ENCODE measurements at places on chromosomes 5 and 9.

- no peak for DNase-seq
Observed at GRCh38 chr9:10869687-10870086, 256.9 kb upstream of the PTPRD start.

GRCh38 chr9:10130061-10130675 lies 482.6 kb downstream of the PTPRD start:
- DNase-seq = no peak

GRCh38 chr5:164053123-164053522 lies 547.7 kb downstream of the MAT2B start:
- no peak for DNase-seq

DNA sequence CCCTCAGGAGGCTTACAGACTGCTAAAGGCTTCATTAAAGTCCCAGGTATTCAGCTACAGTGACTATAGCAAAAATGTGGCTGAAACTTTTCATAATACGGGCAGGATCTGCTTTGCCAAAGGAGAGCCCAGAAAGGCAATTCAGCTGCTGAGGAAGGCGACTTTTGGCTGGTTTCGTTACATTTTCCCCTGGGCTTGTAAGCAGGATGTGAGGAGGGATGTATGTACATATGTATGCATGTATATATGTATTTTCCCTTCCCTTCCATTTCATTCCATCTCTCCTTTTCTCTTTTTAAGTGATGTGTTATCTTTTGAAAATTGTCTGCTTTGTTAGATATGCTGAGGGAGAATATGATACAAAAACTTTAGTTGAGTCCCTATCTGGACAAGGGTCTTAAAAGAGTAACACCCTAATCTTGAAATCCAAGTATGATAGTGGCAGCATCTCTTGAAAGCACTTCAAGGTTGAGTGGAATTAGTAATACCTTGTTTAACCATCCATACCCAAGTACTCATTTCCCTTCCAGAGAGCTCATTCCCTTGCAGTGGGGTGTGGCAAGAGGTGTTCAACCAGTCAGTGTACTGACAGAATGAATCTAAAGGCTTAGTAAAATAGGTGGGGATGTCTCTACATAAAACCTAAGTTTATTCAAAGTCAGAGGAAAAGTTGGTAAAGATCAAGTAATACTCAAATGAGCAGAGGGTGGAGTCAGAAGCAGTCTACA lies 28.7 kb downstream of the RAD1 start:
- DNase-seq = no peak

DNA sequence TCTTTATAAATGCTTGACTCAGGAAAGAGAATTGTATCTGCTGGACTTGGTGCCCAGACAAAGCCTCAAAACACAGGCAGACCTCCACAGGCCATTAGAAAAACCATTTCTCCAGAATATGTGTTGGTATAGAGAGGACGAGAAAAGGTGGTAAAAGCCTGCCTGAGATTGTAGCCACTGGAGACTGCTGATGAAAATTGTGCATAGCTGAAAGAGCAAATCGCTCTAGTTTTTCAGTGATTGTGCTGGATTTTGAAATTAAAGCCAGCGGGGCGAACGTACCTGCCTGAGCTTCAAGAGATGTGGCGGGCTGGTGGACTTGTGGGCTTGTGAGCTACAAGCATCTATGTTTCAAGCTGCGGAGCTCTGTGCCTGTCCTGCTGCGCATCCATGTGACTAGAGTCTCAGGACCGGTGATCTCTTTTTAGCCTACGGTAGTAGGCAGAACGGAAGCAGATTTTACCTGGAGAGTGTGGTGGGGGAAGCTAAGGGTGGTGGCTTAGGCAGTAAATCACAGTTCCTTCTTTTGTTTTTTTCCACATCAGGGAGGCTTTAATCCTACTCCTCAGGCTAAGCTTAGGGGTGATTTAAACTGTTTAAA lies 193.6 kb downstream of the SREK1 start:
- no peak for DNase-seq

- no peak for DNase-seq
Observed at GRCh38 chr5:179255527-179256327, 89.5 kb downstream of the ADAMTS2 start.

DNA sequence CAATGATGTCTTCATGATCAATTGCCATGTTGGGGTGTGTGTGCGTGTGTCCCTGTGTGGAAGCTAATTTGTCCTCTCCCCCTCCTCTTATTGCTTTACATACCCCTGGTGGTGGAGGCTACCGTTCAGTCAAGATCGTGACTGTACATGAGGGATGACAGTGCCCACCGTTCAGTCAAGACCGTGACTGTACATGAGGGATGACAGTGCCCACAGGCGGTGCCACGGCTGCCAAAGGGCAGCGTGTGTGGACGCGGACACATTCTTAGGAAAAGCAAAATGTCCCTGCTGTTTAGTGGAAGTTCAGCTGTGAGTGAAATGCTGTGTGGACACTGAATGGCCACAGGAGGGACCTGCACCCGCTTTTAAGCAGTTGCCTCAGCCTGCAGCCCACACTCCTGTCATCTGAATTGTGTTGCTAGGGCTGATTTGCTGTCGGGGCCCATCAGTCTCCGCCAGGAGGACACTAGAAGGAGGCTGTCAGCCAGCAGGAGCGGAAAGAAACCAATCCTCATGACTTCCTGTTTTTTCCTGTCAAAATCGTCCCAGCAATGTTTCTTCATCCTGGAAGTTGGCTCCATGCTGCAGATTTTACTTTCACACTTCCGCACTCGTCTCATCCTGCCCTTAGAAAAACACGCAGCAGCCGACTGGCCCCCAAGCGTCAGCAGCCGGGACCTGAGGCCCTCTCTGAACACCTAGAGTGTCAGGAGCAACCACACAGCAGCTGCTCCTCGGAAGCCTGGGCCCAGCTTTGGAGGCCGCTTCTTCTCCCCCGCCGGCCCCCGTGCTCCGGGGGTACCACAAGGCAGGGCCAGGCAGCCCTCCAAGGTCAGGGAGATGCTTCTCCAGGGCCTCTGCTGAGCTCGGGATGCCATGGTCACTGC lies 9.1 kb downstream of the OR2V1 start:
- no peak for DNase-seq

DNA sequence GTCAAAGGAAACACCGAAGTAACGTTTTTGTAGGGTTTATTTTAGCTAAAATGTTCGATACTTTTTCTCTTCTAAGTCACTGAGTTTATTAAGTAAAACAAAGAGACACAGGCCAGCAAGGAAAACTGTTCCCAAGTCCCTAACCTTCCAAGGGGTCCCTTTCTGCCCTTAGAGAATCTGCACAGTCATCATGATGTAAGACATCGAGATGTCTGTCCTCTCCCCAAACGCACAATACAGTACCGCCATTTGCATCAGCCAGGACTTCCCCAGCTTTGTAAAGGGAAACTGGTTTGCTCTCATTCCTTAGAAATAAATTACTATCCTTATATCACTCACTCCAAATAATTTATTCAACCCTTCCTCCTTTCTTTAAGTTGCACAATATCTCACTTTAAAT lies 89.3 kb downstream of the MARCHF11 start:
- DNase-seq = no peak

DNA sequence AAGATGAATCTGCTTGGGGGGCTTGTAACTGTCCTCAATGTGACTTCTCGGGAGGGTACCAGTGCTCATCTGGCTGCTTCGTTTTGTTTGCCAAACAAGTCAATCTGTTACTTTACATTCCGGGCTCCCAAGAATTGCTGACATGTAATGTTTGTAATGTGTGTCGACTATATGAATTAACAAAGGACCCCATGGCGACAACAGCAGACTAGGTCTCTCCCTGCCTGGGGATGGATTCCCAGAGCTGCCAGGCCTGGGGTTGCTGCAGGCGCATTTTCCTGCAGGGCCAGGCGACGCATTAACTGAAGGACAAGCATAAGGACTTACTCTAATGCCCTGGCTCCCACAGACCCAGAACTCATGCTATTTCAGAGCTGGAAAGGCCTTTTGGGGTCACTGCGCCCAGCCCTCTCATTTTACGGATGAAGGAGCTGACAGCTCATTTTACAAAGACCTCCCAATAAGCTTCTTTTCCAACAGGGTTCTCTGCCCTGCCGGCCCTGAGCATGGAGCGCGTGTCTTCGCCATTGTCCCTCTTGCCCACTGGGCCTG lies 214.8 kb downstream of the TTLL11 start:
- no peak for DNase-seq

DNA sequence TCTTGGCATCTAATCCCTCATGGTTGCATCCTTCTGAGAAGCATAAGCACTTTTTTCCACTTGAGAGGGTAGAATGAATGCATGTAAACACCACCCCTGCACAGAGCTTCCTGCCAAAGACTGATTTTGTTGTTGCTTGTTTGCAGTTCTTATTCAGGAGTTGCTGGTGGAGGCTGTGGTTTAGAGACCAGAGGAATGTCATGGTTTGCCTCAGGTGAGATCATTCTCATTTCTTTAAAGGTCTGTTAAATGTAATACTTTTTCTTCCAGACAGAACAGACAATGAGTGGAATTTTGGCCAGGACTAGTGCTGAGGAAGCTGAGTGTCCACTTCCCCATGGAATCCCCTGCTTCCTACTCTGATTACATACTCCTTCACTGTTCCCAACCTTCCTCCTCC lies 3.2 kb upstream of the TNC start:
- DNase-seq = no peak

DNA sequence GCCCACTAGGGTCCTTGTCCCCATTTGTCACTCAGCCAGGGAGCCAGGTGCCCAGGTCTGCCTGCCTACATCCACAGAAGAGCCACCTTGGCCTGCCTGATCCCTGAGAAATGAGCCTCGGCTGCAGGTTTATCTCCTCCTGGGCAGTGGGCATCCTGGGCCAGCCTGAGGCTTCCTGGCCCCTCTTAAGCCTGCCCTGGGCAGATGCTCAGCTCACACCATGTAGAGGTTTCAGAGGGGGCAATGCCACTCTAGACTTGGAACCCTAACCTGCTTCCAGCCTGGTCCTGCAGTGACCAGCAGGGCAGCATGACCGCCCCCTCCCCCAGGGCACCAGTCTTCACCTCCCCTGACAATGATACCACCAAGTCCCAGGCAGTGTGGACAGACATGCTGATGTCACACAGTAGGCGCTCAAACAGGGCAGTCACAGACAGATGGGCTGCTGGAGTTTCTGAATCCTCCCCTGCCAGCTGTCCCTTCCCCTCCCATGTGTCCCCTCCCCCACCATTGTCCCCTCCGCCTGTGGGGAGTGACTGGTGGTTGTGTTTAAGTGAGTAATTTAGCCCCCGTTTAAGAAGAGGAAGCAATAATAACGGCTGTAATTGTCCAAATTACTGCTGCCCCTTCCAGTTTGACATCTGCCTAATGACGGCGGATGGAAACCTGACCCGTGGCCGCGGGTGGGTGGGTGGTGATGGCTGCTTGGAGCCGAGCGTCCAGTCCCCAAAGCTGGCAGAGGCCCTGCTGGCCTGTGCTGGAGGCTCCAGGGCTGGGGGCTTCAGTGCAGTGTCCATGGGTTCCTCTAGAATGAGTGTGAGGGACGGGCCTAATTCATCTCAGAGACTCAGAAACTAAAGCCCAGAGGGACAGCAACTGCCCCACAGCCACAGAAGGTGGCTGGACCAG lies 147.7 kb downstream of the BARX1 start:
- no peak for DNase-seq

GRCh38 chr5:59099270-59099994 lies 516.6 kb downstream of the RAB3C start:
- no peak for DNase-seq

GRCh38 chr5:38780945-38781344 lies 64.9 kb upstream of the OSMR start:
- DNase-seq = no peak

DNA sequence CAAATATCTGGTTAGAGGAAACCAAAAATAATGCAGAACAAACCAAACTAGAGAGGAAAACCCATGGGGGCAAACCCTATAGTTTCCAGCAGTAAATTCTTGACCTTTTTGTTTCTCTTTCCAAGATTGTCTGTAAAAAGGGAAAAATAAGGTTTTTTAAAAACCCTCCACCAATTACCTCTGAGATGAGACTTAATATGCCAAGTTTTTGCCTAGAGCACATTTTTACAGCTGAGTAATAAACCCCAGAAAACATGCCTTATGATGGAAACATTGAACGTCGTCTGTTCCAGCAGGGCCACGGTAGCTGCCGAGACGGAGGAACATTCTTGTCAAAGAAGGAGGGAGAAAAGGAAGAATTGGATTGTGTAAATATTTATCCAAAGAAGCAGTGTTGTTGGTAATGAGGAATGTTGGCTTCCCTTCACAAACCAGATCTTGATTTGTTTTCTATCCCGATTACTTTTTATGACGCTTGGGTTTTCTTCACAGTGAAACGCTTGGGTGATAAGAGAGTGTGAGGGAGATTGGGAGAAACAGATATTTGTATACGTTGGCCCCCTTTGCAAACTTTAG lies 17.3 kb upstream of the MSX2 start:
- DNase-seq = no peak
